ENCODE measurements at places on chromosomes 13 and 19.

GRCh38 chr13:84917252-84917878, 881.9 kb downstream of the SLITRK6 start:
- DNase-seq = peak; percentile 11

DNA sequence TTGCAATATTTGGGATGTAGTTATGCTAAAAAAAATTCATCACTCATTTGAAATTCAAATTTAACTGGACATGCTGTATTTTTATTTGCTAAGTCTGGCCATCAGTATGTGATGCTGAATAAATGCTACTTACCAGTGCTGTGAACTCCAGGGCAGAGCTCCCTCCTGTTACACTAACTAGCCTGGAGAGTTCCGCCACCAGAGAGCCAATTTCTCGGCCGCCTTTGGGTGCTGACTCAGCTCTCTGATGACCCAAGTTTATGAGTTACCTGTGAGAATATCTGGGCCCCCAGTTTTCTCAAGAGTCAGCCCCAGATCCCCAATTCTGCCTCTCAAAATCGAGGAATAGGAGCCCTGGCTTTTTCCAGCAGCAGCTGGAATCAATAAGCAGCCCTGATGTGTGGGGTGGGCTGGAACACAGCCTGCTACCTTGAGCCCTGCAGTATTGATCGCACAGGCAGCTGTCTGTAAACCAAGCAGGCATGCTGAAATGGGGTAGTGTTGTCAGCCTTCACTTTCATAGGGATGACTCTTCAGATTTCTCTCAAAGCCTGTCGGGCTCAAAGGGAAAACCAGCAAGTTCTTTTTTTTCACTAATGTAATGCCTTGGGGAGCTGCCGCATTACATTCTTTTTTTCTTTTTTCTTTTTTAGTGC, 113.7 kb downstream of the DNAJC15 start:
- no peak for DNase-seq

GRCh38 chr19:27896091-27896490, 1316.9 kb downstream of the UQCRFS1 start:
- DNase-seq = no peak

DNA sequence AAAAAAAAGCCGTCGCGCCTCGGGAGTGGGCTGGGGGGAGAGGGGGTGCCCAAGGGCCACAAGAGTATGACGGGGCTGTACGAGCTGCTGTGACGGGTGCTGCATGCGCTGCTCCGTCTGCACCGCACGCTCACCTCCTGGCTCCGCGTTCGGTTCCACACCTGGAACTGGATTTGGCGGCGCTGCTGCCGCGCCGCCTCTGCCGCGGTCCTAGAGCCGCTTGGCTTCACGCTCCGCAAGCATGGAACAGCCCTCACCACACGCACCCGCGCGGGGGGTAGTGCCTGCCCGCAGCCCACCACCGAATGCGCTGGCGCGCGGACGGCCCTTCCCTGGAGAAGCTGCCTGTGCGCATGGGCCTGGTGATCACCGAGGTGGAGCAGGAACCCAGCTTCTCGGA, 18.8 kb downstream of the C1QTNF9 start:
- no peak for DNase-seq

- DNase-seq = peak; percentile 79
Observed at GRCh38 chr19:6276447-6276846, 3.3 kb downstream of the MLLT1 start.

DNA sequence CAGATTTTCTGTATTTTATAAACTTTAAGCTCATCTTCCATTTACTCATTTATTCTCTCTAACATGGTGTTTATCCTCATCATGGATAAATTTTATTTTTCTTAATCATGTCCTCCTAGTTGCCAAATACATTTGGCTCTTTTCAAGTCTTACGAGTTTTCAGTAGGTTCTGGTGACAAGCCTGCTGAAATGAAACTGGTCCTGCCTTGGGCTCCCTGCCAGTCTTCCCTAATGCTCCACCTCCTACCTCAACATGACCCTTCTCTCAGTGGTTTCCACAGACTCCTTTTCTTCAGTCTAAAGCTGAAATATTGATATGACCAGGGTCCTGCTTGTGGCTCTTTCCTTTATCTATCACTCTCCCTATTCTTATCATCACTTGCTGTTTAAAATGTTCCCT, 81.2 kb downstream of the TRPC4 start:
- DNase-seq = no peak

All from EL (cell line).